ENCODE measurements at places on chromosomes 12 and 14.

GRCh38 chr12:3552726-3553045, 61.7 kb downstream of the PRMT8 start:
- no peak for DNase-seq

DNA sequence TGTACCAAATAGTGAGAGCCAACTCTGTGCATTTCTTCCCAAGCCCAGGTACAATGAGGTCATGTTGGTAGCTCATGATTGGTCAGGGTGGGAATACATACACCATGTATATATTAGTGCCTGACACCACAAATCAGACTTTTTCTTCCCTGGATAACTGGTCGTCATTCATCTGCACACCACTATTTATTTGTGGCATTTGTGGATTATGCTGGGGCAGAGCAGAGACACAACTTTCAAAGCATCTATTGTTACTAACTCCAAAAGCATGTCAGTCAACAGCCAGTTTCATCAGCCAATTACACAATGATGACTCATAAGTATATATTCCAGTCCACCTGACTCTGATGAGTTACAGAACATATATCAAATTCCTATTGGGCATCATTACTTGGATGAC, 181.7 kb downstream of the ADAMTS20 start:
- peak; percentile 17 for DNase-seq

DNA sequence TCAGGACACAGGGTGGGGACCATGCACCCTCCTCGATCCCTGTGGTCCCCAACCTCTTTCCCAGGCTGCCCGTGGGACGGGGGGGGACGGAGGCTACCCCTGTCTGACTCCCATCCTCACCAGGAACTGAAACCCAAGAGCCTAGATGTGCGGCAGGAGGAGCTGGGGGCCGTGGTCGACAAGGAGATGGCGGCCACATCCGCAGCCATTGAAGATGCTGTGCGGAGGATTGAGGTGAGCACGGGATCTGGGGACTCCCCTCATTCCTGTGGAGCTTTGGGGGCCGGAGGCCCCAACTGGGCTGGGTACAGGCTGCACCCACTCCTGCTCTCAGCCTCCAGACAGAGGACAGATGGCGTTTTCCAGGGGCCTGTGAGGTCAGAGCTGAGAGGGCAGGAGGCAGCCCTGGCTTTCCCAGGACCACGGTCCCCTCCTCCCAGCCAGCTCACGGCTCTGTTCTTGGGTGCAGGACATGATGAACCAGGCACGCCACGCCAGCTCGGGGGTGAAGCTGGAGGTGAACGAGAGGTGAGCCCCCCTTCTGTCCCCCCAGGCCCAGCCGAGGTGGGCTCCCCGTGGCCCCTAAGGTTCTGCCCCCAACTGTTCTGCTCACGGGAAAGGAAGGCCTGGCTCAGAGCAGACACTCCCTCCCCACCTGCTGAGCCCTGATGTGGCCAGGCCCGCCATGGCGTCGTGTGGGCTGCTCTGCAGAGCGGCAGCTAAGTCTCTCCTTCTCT, 24.2 kb downstream of the HIP1R start:
- no peak for DNase-seq

- DNase-seq: no peak
These were observed 90.0 kb downstream of the DHRS2 start for GRCh38 chr14:23725980-23726710.

DNA sequence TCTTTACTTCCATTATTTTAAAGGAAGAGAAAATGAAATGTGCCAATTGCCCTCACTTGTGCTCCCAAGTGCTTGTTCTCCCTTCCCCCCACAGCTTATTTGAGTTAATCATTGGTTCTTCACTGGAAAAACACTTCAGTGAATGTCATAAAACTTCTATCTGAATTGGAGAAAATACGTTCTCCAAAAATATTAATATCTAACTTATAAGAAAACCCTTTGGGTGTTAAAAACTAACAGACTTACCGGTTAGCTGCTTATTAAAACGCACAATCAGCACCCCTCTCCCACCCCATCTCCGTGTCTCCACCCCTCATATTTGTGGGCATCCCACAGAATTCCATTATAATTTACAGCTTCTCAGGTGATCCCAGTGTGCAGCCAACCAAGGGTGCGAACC, 31.7 kb downstream of the PLEKHA5 start:
- DNase-seq: no peak

DNA sequence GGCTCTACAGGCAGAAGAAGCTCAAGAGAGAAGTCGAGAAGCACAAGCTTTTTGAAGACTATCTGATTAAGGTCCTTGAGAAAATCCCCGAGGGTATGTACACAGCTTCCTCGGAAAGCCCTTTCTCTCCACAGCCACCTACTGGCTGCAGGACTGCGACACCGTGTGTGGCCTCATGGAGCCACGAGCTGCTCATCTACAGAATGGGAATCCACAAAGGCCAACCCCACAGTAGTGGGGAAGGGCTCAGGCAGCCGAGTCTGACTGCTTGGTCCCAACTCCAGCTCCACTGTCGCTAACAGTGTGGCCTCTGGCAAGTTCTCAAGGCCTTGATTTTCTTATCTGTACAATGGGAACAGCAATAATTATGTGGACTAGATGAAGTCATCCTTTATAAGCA, 2.5 kb downstream of the CCDC197 start:
- DNase-seq: no peak

DNA sequence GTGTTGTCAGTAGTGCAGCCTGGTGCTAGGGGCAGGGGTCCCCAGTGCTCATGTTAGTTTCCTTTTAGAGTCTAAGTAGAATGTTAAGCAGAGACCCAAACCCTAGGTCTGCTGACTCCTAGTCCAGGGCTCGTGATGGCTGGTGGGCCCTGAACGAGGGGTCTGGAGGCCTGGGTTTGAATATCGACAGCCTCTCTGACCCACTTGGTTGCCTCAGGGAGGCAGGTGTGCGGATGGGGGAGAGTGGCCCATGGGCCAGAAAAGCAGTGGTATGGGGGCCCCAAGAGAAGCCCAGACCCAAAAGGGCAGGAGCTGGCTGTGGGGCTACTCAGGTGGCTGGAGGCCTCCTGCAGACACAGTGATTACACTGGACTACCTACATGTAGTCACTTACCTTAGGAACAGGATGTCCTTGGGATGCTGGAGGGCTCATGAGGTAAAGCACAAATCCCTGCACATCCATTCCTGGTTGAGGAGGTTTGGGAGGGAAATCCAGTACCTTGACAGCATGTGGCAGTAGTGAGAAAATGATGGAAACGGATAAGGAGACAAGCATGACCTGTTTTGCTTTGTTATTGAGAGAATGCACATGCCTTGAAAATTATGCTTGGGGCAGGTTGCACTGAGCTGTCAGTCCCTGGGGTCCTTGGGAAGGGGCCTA, 1.7 kb upstream of the SLC25A29 start:
- no peak for DNase-seq

- no peak for DNase-seq
These were observed 394.4 kb downstream of the DAD1 start for GRCh38 chr14:22194664-22195063.

DNA sequence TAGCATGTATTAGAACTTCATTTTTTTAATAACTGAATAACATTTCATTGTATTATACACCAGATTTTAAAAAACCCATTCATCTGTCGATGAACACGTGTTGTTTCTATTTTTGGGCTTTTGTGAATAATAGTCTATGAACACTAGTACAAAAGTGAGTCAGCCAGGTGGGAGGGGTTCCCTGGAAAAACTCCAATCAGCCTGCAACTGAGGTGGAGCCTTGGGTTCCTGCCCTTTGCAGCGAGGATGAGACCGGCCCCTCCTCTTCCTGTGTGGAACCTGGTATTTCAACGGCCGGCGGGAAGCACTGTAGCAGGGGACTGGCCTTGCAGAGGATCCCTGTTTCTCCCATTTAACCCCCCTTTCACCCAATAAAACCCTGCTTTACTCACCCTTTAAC, 56.1 kb downstream of the LMNTD1 start:
- DNase-seq: no peak

- no peak for DNase-seq
These were observed 201.0 kb downstream of the SSPN start for GRCh38 chr12:26396402-26396801.

DNA sequence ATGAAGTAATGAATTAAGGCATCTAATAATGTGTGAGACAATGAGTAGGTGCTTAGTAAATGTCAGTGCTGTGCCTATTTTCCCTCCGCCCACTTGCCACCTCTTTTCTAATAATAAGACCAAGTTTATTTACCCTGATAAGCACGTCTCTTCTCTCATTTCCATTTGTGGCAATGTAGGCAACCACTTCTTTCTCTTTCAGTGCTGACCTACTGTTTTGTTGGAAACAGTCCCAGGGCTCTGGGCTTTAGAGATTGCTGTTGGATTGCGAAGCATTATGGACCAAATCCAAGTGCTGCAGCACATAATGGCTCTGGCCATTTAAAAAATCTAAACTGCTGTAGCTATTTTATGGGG, 141.3 kb upstream of the PLEKHG7 start:
- DNase-seq: peak; percentile 80

DNA sequence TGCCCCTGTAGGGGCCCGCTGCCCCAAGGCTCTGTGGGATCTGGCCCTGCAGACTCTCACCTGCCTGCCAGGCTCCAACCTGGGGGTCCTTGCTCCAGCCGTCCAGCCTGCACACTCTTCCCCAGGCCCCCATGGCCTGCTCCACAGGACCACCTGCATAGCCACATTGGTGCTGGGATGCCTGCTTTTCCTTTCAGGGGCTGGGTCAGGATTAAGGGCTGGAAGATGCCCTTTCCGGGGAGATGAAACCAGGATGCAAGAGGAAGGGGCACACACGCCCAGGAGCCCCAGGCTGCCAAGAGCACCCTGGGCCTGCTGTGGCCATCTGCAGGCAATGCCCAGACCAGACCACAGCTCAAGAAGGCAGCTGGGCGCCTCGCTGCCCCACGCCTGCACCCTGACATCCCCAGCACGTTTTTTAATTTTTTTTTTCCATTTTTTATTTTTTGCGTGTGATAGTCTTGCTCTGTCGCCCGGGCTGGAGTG, 15.0 kb downstream of the BAG5 start:
- DNase-seq: no peak

GRCh38 chr12:124490584-124491305, 76.7 kb downstream of the NCOR2 start:
- no peak for DNase-seq

- no peak for DNase-seq
These were observed 26.8 kb downstream of the RFLNA start for GRCh38 chr12:124321556-124322270.

DNA sequence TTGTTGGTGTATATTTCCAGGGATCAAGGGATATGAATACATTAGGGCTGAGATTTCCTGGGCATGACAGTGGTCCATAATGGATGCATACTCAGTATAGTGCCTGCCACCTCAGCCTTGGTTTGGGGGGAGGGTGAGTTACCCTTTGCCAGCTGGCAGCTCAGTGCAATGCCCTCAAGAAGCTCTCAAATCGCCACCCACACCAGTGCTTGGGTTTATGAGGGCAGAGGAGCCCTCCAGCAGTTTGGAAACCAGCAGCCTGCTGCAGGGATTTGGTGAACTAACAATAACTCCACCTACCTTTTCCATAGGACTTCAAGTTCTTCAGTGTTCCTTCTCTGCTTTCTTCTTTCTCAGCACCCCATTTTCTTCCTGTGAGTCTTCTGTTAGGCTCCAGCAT, 218.9 kb downstream of the LRFN5 start:
- DNase-seq: no peak

GRCh38 chr12:90921536-90921935, 33.4 kb downstream of the CCER1 start:
- DNase-seq: no peak

DNA sequence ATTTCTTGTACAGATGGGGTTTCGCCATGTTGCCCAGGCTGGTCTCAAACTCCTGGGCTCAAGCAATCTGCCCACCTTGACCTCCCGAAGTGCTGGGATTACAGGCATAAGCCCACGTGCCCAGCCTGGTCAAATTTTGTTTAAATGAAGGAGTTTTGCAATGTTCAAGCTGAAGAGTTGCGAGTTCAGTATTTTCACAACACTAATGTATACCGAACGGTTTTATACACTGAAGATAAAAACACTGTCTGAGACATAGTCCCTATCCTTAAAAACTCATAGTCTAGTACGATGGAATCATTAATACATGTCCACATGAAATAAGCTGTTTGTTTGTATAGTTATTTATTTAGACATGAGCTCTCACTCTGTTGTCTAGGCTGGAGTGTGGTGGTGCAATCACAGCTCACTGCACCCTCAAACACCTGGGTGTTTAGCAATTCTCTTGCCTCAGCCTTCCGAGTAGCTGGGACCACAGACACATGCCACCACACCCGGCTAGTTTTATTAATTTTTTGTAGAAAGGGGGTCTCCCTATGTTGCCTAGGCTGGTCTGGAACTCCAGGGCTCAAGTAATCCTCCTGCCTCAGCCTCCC, 15.4 kb downstream of the TRAPPC6B start:
- DNase-seq: no peak

- no peak for DNase-seq
These were observed 3.3 kb upstream of the KRT18 start for GRCh38 chr12:52945389-52946232.

All from AG09309 (cell line).